ENCODE measurements at places on chromosomes 5 and 9.

DNA sequence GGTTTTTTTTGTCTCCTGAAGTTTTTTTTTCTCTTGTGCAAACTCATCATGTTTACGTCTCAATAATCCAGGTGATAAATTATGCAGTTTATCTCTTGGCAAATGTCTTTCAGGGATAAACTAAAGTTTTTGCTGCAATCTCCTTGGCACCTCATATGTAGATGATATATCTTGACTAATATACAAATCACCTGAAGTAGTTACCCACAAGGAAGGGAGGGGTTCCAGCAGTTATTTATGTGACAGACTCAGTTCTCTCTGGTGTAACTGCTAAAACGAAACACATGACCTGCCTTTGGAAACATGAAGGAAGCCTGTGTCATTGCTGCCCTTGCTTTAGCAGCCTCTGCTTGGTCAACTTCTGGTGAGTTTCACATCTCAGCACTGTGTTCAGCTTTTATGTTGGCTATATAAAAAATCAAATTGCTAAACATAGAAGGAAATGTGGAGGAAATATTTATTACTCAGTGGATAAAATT lies 39.3 kb upstream of the KIAA1958 start:
- no peak for DNase-seq

GRCh38 chr9:14515571-14516198 lies 177.5 kb downstream of the ZDHHC21 start:
- DNase-seq = peak; percentile 75

DNA sequence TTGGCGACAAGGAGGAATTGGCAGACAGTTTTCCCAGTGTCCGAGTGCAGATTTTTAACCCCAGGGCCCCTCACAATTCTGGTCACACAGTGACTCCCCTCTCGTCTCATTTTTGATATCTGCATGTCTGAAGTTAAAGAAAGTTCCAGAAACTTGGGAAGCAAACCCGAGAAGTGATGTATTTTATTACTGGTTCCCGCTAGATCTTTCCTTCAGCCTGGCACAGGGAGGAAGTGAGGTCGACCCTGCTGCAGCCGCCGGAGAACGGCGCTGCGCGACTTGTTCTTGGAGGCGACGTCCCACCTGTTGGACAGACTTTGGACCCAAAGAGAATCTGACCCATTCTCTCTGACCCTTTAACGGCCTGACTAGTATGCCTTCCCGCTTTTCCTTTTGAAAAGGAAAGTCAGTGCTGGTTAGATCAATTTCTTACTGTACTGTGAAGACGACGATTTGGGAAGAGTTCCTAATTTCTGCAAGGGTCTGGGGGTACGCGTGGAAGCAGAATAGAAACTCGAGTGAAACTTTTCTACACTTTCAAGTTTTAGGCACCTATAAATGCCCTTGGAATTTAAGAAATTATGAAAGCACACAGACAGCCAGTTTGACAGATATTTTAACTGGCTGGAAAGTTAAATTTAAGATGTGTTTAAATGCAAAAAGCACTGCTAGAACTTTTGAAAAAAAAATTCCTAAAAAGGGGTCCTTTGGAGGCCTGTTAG lies 744 bp downstream of the OTULIN start:
- DNase-seq = no peak

GRCh38 chr9:94624629-94625028 lies 14.7 kb downstream of the FBP1 start:
- no peak for DNase-seq

- DNase-seq = no peak
Measured at GRCh38 chr9:33124751-33125381, 42.3 kb downstream of the B4GALT1 start.

DNA sequence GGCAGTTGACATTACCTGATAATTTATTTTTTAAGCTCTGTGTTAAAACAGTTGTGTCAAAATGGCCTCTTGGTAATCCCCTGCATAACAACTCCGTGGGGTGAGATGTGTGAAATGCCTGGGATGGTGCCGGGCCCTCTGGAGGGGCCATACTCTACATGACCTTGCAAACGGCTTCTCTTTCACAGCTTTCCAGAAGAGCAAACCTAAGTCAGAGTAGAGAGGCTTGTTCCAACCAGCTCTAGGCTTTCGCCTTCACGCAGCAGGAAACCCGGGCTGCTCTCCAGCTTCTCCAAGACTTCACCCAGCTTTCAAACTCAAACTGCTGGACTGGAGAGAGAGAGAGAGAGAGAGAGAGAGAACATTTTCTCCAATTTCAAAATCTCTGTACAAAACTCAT lies 120.1 kb downstream of the SNX18 start:
- no peak for DNase-seq

- DNase-seq = no peak
Measured at GRCh38 chr5:6083311-6083978, 294.9 kb downstream of the MED10 start.

DNA sequence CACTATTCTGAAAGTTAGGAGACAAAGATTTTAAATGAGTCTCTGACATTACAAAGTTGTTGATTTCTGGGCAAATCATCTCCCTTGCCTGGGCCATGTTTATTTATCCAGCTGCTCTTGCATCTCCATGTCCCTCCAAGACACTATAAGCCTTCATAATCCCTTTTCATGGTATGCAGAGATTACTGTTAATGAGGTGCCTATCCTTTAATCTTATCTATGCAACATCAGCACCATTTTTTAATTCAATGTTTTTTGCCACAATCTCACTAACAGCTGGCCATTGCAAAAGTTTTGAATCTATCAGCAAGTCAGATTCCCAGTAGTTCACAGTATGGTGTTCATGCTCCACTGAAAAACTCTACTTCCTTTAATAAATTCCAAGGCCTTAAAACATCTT lies 108.5 kb upstream of the PTPRD start:
- no peak for DNase-seq

DNA sequence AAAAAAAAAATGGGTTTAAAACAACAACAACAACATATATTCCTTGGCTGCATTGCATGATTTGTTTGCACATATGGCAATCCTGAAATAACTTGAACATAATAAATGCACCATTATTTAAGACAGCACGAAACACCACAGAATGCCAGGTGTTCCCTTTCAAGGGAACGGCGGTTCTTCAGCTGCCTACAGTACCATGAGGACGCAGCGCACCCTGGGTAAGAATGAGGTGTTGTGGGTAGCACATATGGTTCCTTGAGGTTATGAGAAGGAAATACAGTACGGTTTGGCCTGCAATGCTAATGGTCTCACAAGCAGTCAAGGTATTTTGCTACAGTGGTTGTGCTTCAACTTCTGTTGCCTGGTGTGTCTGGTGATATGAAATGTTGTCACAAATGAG lies 174.8 kb downstream of the SLC12A2 start:
- peak; percentile 25 for DNase-seq

DNA sequence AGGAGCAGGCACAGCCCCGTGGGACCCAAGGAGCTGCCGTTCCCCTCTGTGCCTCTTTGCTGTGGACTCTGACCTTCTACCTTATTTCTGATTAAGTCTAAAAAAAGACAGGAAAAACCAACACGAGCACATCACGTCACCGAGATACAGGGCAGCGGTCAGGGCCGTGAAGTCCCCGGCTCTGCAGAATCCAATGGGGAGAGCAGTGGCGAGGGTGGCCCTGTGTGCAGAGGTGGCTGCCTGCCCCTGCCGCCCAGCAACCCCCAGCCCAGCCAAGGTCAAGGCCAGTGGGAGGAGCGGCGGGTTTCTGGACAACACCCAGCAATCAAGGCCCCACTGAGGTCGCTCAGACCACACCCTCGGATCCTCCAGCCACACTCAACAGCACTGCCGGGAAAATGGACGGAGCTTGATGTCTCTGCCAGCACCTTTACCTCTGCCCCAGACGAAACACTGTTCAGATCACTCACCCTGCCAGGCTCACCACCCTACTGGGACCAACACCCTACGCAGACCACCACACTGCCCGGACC lies 32.7 kb upstream of the SLC9A3 start:
- DNase-seq = no peak

Data from DMS153 (cell line).